Upper lobe of left lung (tissue), 6 donors: ENCODE measurements at places on chromosomes 1 and 21. TPM values are rescaled to one million over a fixed set of nuclear protein-coding genes. Genes with fewer than 3 reads are reported as not detected.

- H3K27ac ChIP-seq, result peak overlapping the region; percentile 88
- peak overlapping the region; percentile 98 for H3K4me3 ChIP-seq
- no peaks in the 10 kb centered on the region for H3K27me3 ChIP-seq
- peaks cover 12% of the 10 kb centered on the region for H3K4me1 ChIP-seq
Observed at GRCh38 chr1:236280438-236281197, 1.1 kb downstream of the ERO1B start.

The CAMK2N1 gene
- 29.0 TPM for total RNA-seq

DNA sequence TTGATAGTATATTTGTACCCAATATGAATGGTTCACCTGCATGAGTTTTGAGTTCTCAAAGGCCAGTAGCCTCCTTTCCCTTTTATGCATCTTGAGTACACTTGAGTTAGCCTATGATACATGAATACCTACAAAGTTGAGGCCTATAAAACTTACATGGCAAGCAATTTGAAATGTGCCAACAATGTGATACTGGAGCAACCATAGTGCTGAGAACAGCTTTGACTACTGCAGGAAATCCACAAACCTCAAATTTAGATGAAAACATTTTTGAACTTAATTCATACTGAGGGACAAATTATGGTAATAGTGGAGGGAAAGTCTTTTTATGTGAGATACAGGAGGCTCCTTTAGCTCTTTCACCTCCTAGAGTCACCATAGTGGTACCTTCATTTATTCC, 37.4 kb downstream of the LEPR start:
- DNase-seq, result no peak
- no peaks in the 10 kb centered on the region for H3K27me3 ChIP-seq
- no peaks in the 10 kb centered on the region for H3K4me1 ChIP-seq

The PTPRF gene
- total RNA-seq, result 176 TPM

GRCh38 chr1:40703316-40703715, 11.8 kb downstream of the NFYC start:
- no peak overlapping the region for H3K27ac ChIP-seq
- H3K4me3 ChIP-seq, result no peak overlapping the region
- peaks cover 48% of the 10 kb centered on the region for H3K4me1 ChIP-seq
- no peak for DNase-seq

The CHRM3 gene
- 9.7 TPM for total RNA-seq
